ENCODE measurements at places on chromosomes 3 and 15. TPM values are rescaled to one million over a fixed set of nuclear protein-coding genes. Genes with fewer than 3 reads are reported as not detected.

MRPS25 gene
- total RNA-seq, result 56.5 TPM

HRG gene
- total RNA-seq, result 0.15 TPM

CLRN1 gene
- total RNA-seq, result 0.35 TPM

DNA sequence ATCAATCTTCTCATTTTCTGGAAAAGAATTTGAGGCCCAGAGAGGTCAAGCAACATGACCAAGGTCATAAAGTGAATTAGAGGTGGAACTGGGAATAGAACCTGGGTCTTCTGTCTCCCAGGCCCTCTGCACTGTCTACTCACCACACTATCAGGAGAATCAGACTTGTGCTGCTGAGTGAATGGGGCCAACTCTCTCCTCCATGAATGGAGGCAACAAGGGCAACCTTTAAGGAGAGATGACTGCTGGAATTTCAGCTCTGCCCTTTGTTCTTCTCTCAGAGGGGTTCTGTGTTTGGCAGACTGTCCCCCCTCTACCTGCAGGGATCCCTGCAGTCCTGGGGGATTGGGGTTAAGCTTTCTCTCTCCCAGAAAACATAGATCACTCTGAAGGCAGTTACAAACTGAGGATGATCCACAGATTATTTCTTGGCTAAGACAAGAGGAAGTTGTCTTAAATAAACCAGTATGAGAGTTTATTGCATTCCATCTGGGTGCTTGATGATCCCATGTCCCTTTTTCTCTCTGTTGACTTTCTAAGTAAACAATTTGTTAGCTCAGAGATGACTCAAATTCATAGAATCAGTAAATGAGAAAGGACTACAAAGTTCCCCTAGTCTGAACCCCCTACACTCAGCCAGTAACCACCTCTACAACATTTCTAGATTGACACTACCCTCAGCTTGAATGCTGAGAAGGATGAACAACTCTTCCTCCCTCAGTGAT lies 99.0 kb upstream of the LIPC start:
- H3K27ac ChIP-seq, result no peak overlapping the region
- H3K36me3 ChIP-seq, result no peaks in the 10 kb centered on the region
- H3K27me3 ChIP-seq, result no peaks in the 10 kb centered on the region
- no peak overlapping the region for H3K4me3 ChIP-seq

GRCh38 chr3:162395496-162395895 lies 898.9 kb downstream of the OTOL1 start:
- no peak overlapping the region for H3K27ac ChIP-seq
- no peaks in the 10 kb centered on the region for H3K4me1 ChIP-seq
- no peak overlapping the region for H3K4me3 ChIP-seq
- DNase-seq, result no peak
- no peaks in the 10 kb centered on the region for H3K27me3 ChIP-seq

GRCh38 chr3:194156095-194156494 lies 20.1 kb downstream of the HES1 start:
- H3K4me1 ChIP-seq, result no peaks in the 10 kb centered on the region
- no peak for DNase-seq
- H3K27ac ChIP-seq, result no peak overlapping the region
- no peak overlapping the region for H3K4me3 ChIP-seq
